ENCODE measurements at places on chromosomes 12 and 14.

GRCh38 chr12:113108308-113108707 is 27.3 kb downstream of the RASAL1 start:
- DNase-seq: no peak

DNA sequence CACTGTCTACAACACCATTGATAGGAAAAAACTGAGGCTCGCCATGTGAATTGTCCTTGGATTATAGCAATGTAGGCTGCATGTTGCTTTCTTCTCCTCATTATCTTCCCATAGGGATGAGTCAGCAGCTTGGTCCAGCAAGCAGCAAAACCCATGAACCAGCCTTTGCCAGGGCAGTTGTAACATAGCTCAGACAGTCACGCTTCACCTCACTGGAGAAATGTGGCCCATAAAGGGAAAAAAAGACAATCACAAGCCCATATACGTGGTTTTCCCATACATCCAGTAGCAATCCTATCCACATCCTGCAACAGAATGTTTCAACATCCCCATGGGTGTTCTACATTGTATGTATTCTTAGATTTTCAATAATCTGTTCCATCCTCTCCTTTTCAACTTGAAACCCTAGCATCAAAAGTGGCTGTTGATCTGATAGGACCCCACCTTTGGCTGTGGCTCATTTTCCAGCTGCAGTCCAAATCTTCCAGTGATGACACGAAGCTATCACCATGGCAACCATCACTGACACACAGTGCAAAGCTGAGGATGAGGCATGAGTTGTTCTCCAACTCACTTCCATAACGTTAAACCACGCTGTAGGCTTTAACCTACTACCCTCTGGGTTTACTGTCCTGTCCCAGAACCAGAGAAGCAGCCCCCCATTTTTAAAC is 34.0 kb downstream of the GRIN2B start:
- no peak for DNase-seq

GRCh38 chr14:32341947-32342846 is 13.1 kb downstream of the AKAP6 start:
- no peak for DNase-seq

DNA sequence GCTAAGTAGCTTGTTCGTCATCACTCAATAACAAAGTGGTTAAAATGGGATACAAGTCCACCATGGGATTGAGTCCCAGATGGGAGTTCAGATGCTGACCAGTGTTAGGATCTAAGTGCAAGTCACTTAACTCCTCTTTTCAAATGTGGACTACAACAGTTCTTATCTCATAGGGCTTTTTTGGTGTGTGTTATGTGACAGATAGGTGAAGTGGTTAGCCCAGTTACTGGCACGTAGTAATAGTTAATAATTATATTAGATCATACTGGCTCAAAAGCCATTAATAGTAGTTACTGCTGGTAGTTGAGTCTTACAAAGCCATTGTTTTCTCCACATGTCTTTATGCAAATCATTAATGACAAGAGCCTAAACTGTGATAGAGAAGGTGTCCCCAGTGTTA is 73.2 kb downstream of the RCOR1 start:
- no peak for DNase-seq

DNA sequence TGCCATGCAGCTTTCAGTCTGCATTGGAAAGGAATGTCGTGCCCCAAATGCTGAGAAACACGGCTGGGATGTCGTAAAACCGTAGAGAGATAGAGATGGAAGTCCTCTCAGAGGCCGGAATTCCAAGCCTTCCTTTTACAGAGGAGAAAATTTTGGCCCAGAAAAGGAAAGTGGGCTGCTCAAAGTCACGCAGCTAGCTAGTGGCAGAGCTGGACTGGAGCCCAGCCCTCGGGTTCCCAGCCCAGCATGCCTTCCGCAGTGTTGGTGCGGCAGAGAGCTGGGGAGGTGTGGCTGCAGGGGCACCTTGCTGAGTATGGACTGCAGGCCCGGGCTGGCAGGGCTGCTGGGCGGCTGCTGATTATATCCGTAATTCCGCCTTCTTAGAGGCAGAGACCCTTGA is 50.3 kb downstream of the KCNA1 start:
- no peak for DNase-seq

DNA sequence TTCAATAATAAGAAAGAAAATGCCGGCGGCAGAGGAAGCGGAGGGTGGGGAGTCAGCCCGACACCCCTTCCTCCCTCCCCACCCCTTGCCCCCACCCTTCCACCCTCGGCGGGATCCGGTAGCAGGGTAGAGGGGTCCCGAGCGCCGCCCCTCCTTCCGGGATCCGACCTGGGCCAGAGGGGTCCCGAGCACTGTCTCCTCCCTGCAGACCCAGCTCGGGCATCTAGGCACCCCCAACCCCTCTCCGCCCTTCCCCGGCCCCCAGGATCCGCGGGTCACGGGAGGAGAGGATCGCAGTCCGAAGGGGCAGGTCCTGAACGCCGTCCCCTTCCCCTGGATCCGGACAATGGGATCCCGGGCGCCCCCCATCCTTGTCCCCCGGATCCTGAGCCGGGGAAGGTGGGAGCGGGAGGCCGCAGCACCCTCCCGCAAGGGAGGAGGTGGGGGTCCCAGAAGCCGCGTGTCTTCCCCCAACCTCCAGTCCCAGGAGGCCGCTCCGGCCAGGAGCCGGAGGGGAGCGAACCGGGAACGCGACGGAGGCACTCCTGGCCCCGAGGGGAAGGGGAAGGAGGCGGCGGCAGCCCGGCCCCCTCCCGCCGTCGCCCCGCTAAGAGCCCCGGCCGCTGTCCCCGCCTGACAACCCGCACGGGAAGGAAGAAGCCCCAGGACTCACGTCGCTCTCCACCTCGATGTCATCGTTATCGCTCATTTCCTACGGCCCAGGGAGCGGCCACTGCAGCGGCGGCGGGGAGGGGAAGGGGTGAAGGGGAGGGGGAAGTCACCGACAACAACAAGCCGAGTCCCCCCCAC is 481 bp downstream of the MAX start:
- DNase-seq: no peak

DNA sequence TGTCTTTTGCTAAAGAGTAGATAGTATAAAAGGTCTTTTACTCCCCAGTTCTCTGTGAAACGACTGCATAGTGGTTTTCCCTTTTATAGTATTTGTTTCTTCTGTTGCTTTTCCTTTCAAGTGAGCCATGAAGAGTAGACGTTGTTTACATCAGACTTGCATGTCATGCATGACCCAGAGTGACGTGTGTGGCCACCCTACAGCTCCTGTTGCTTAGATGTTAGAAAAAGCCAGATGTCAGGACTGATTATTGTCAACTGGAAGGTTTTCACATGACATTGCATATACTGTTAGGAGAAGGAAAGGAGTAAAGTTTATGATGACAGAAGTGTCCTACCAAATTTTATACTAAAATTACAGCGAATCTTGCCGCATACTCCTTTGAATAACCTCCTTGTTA is 1.3 kb upstream of the RD3L start:
- DNase-seq: no peak

GRCh38 chr12:106499628-106500027 is 83.2 kb upstream of the RFX4 start:
- DNase-seq: no peak

- no peak for DNase-seq
Measured at GRCh38 chr12:31119192-31119802, 45.6 kb downstream of the DDX11 start.

DNA sequence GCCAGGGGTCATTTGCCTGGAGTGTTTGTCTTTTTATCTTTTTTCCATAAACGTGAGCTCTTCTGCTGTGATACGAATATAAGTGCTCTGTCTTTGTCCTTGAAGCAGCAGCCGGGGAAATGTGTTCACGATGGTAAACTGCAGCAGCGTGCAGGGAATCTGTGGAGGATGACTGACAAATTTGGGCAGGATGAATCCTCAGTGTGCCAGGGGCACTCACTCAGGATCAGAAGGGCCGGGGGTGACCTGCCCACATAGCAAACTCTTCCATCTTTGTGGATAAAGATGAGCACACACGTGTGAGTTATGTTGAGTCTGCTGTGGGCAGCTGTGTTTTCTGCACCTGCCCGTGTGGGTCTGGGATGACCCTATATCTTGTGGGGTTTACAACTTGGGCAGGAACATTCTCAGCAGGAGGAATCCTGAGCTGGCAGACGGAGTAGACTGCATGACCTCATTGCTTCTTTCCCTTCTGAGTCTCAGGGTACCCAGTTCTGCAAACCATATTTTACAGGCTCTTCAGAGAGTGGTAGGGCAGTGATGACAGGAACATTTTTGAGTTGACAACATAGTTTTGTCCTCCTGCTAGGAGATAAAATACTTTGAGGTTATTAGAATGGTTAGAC is 711 bp downstream of the ANO4 start:
- no peak for DNase-seq

DNA sequence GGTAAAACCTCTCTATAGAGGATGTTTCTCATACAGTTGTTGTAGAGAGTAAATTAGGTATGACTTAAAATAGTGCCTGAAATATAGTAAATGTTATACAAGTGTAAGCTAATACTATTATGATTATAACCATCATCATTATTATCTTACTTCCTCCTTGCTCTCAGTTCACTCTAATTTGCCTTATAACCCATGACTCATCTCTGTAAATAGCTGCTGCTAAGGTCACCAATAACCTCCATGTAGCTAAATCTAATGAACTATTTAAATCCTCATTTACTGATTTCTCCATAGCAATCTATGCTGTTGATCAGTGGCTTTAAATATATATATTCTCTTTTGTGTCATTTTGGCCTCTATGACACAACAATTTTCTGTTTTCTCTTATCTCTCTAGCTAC is 109.6 kb downstream of the RMST start:
- DNase-seq: peak; percentile 3
